ENCODE measurements at places on chromosomes 6 and 20.

DNA sequence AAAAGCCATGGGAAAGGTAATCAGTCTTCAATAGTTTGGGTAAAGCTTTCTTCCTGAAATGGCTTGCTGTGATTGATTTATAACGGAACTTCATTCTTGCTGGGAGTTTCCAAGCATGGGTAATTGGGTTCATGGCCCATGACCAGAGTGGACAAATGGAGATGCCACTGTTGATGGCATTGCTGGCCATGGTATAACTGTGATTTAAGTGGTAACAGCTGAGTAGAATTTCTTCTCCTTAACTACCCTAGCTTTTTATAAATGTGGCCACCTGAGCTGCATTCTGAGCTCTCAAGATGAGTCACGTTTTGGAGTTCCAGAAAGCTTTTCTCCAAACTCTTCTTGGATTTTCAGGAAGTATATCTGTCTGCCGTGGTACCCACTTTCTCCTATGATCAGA is 39.9 kb upstream of the SNRPB2 start:
- DNase-seq = no peak

- DNase-seq = peak; percentile 40
These were observed 21.1 kb downstream of the RTN4IP1 start for GRCh38 chr6:106608080-106608668.

DNA sequence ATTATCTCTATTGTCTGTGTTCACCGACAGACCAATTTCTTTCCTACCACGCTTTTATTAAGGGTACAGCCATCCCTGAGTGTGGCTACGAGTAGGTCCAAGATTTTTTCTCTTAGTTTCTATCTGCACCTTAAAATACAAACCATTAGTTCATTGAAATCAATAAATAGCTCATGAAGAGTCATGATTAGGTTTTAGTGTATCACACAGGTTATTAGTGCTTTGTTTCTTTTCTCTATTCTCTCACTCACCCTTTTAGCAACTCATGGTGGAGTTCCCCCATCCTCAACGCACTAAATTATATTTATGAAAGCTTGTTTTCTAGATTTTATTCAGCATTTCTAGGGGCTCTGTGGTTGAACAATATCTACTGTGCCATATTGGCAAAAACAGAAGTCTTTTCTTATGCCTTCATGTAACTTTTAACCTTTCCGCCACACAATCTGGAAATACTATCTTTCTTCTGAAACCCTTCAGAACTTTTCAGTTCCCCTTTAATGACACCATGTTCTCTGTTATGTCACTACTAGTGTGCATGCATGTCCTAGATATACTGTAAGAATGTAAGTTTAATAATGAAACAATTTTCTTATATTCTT is 128.2 kb upstream of the LAMA2 start:
- no peak for DNase-seq

- DNase-seq = no peak
These were observed 137.6 kb downstream of the UST start for GRCh38 chr6:148884461-148884860.

DNA sequence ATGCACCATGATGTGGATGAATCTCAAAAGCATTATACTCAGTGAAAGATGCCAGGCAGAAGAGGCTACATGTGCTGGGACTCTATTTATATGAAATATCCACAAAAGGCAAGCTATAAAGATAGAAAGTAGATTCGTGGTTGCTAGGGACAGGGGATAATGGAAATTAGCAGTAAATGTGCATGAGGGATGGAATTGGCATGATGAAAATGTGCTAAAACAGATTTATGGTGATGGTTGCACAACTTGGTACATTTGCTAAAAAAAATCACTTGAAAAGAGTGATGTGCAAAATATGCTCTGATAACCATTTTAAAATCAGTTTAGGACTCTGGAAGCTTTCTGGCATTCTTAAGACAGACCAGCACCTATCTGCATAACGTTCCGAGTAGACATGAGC is 61.6 kb downstream of the ALDH8A1 start:
- DNase-seq = no peak

DNA sequence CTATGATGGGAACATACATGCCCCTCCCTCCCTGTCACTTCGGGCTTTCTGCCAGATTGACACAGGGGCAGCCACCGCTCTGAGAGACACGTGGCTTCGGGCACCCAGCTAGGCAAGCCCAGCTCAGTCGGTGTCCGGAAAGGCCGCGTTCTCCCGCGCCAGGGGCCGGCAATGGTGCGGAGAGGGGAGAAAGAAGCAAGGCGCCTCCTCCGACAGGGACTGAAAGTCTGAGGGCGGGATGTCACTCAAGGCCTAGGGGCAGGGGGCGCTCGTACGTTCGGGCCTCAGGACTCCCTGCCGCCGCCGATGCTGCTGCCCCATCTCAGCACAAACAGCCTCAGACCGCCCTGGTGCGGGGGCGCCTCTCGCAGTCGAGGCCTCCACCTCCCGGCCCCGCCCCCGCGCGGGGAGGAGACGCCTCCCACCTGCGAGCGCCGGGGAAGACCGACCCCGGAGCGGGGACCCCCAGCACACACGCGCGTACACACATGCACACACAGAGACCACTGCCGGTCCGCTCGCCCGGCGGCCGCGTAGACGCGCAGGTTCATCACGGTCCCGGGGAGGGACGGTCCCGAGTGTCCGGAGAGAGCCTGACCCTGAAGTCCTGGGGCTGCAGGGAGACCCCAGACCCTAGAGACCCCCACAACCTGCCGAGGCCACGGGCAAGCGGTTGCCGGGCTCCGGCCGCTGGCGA is 1.9 kb downstream of the GRM4 start:
- peak; percentile 74 for DNase-seq

- no peak for DNase-seq
These were observed 11.2 kb upstream of the PSMG4 start for GRCh38 chr6:3247255-3248146.

Measured in activated T-cell treated with anti-CD3 and anti-CD28 coated beads, Interleukin-2, amount 50 U/mL, for 72 hours (primary cell).